Stimulated activated CD8-positive, alpha-beta memory T cell treated with anti-CD3 and anti-CD28 coated beads, Interleukin-2, amount 100 ng/mL, for 1 hour (primary cell): ENCODE measurements at places on chromosomes 1 and 21.

- no peak for DNase-seq
These were observed 75.0 kb downstream of the CD34 start for GRCh38 chr1:207835958-207836357.

GRCh38 chr1:229170778-229171505 lies 100.0 kb upstream of the RAB4A start:
- DNase-seq = no peak

GRCh38 chr1:191739544-191739943 lies 418.7 kb upstream of the RGS18 start:
- DNase-seq = no peak

DNA sequence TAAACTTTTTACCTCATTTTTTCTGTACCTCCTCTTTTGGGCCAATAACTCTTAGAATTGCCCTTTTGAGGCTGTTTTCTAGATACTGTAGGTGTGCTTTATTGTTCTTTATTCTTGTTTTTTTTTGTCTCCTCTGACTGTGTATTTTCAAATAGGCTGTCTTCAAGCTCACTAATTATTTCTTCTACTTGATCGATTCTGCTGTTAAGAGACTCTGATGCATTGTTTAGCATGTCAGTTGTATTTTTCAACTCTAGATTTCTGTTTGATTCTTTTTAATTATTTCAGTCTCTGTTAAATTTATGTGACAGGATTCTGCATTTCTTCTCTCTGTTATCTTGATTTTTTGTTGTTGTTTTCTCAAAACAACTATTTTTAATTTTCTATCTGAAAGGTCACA lies 130.3 kb downstream of the PHTF1 start:
- DNase-seq = no peak

GRCh38 chr1:223229756-223230155 lies 86.7 kb upstream of the TLR5 start:
- no peak for DNase-seq

DNA sequence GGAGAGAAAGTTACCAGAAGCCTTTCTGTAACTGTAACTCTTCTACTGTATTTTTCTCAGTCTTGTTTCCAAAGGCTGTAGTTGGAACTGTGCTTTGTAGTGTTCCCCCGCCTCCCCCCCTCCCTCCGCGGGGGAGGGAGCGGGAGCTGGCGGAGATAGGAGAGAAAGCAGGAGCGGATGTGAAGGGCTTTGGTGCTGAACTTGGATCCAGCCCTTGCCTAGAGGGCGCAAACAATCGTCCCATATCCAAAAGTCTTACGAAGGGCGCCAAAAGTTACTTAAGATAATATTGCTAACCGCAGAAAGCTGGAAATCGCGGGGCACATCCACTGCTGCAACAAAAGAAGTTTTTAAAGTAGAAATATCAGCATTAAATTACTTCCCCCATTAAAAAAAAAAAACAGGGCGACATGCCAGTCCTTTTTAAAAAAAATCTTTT lies 2.4 kb upstream of the NFIA start:
- no peak for DNase-seq

DNA sequence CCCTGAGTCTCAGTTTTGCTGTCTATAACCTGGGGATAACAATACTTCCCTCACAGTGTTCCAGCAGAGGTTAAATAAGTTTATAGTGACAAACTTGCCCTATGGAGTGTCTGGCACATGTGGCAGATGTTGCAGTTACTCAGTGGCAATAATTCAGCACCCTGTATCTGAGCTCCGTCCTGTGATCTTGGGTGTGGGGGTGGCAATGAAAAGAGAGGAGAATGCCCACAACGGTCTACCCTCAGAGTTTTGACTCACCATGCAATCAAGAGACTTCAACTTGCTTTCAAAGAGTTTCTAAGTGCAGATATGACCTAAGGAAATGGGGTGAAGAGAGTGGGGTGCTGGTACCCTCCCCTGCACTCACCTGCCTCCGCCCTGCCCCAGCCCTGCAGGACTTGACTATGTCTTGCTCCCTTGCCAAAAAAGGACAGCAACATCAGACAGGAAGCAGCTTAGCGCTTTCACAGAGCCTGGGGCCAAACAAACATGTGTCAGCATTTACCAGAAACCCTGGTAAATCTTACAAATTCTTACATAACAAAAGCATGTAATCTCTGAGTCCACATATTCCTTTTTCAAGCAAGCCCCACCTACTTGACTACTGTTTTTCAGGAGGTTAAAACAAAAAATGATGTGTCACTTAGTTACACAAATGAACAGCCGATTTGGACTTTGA lies 185.1 kb upstream of the CAMK1G start:
- no peak for DNase-seq

DNA sequence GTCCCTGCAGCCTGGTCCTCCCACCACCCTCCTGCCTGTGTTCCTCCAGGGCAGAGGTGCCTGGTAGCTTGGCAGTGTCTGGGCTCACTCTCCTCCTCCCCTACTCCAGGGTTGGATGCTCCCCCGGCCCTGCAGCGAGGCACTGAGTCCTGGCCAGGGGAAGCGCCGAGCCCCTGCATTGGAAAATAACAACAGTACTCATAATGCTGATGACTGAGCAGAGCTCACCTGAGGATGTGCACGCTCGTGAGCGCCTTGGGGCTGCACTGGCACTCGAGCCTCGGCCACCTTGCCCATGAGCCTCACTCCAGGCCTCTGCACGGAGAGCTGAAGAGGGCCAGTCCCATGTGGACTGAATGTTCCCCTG lies 6.0 kb upstream of the ACTRT2 start:
- DNase-seq = no peak

GRCh38 chr1:79716447-79716846 lies 709.9 kb upstream of the ADGRL4 start:
- DNase-seq = no peak

DNA sequence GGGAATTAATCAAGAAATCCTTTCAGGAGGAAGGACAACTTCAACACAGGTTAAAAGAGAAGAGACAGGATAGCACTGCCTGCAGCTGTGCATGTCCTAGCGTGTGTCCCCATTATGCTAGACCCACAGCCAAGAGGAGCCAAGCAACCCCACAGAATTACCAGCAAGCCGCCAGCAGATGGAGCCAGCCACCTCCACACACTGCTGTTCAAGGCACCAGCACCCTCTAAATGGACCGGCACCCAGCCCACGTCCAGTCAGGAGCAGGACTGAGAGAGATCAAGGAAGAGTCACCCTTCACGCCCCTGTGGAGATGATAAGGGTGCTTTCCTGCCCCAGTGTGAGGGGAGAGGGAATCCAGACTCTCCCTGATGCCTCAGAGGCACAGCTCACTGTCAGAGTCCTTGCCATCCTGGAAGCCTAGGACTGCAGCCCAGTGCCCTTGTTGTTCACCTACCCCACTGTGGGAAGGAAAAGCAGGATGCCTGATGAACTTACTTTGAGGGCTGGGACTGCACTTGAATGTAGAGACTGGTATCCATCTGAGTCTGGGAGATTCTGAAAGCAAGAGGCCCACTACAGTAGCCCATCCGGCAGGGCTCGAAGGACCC lies 37.1 kb upstream of the CTTNBP2NL start:
- DNase-seq = no peak

DNA sequence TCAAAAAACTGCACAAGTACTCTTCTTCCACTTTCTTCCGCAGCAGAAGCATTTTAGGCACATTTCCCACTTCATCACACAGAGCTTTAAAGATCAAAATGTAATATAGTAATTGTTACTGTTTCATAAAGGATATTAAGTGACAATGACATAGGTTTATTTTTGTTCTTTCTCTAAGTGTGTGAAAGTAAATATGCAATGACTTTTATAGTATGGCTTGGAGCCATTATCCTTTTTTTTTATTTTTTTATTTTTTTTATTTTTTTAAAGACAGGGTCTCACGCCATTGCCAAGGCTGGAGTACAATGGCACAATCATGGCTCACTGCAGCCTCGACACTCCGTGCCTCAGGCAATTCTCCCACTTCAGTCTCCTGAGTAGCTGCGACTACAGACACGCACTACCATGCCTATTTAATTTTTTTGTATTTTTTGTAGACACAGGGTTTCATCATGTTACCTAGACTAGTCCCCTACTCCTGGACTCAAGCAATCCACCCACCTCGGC lies 7.0 kb downstream of the TRIM33 start:
- no peak for DNase-seq
